GM23248 (cell line): ENCODE measurements at places on chromosomes 4 and X.

DNA sequence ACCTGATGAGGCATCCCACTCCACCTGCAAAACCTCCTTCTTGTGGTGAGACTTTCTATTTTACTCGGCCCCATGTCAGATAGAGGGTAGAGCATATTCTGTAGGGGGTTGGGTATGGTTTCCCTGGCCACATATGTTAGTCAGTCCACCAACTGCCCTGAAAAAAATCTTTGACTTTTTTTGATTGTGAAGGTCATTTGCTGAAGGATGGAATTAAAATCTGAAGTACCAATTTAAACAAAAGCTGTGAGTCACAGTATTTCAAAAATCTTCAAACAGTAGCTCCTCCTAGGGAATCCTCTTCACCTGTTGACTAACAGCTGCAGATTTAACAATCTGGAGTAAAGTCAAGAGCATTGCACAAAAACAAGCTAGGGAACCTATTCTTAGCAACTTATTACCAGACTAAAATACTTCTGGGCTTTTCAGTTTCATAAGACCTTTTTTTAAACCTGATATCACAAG lies 8.0 kb upstream of the CCDC110 start:
- no peak for DNase-seq

DNA sequence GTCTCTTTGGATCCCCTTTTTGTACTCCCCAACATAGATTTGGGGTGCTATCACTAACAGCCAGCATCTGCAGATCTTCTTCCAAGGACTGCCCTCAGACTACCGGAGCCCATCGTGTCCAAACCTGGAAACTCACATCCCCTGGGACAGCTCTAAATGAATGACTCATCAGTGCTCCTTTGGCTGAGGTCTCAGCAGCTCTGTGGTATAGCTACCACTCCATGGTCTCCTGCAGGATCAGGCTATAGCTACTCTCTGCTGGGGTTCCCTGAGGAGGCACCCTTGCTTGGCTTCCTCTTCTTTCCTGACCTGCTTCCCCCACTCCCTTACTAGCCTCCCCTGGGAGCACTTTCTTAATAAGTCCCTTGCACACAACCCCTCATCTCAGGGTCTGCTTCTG lies 97.5 kb upstream of the PRPS2 start:
- peak; percentile 1 for DNase-seq

DNA sequence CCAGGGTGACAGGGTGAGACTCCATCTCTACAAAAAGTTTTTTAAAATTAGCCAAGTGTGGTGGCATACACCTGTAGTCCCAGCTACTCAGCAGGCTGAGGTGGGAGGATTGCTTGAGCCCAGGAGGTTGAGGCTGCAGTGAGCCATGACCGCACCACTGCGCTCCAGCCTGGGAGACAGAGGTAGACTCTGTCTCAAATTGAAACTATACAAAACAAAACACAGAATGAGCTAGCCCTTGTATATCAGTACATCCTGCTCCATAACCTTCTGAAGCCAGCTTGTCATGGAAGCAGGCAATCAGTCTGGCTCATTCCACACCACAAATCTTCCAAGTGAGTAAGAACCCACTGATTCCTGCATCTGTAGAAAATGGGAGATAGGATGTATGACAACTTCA lies 49.0 kb downstream of the CD99L2 start:
- no peak for DNase-seq

GRCh38 chr4:1074077-1074476 lies 39.3 kb downstream of the RNF212 start:
- no peak for DNase-seq

DNA sequence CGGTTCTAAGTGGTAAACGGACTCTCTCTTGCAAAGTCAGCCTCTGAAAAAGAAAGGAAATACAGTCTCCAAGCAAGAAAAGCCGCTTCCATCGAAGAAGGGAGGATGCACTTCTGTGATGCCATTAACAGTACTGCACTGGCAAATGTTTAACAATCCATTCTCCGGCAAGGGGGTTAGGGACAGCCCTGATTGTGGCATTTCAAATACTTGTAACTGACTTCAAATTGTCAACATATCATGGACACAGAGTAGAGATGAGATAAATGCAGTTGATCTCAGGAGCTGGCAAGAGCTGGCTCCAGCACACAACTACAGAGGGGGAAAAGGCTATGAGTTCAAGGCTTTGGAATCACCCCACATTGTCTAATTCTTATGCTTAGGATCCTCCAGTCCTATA lies 146.8 kb downstream of the SLC7A11 start:
- DNase-seq, result no peak

DNA sequence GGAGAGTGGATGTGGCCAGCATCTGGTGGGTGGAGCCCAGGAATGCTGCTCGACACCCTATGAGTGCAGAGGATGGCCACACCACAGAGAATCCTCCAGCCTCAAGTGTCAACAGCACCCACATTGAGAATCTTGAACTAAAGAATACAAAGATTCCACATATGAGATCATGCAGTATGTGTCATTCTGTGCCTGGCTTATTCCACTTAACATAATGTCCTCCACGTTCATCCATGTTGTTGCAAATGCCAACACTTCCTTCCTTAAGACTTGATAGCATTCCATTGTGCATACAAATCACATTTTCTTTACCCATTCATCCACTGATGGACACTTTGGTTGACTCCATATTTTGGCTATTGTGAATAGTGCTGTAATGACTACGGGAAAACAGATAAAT lies 145.8 kb downstream of the PRKX start:
- DNase-seq, result peak; percentile 36

DNA sequence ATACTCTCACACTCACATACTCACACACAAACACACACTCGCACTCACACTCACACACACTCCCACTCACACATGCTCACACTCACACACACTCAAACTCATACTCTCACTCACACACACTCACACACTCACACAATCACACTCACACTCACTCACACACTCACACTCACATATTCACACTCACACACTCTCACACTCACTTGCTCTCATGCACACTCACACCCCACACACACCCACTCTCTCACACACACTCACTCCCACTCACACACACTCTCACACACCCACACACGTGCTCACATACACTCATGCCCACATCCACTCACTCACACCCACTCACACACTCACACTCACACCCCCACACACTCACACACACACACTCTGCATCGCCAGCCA lies 4.9 kb upstream of the ATP2B3 start:
- no peak for DNase-seq

DNA sequence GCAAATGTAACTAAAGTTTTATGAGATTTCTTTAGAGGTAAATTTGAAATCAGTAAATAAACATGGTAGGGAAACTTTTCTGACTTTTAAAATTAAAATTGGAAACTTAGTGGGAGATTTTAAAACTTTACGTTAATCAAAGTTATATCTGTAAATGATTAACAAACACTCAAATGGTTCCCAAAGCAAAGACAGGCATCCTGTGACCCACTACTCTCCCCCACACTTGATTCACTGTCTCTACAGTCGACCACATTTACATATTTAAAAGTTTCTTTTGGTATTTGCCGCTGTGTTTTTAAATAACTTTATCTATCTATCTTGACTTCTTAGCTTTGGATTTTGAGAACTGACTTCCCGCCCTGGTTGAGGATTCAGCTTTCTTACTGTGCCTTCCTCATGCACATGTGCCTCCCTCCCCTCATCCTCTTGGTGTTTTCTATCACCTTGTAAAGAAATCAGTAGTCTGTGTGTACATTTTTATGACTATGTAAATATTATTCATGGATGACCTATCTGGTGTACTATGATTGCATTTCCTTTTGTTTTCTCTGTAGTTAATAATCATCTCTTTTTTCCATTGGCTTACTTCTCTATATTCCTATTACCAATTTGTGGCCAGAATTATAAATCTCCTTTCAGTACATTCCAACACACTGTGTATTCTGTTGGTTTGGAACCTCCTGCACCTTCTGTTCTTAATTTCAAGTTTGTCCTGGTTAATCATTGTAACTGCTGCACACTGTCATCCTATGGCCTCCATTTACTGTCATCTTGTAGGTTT lies 72.6 kb downstream of the WWC2 start:
- peak; percentile 30 for DNase-seq

- no peak for DNase-seq
Observed at GRCh38 chr4:186861317-186861716, 137.7 kb upstream of the FAT1 start.

DNA sequence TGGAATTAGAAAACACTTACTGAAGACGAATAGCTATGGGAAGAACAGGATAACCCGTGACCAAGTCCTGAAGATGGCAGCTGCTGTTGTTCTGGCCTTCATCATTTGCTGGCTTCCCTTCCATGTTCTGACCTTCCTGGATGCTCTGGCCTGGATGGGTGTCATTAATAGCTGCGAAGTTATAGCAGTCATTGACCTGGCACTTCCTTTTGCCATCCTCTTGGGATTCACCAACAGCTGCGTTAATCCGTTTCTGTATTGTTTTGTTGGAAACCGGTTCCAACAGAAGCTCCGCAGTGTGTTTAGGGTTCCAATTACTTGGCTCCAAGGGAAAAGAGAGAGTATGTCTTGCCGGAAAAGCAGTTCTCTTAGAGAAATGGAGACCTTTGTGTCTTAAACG lies 2.4 kb downstream of the AGTR2 start:
- DNase-seq, result no peak

DNA sequence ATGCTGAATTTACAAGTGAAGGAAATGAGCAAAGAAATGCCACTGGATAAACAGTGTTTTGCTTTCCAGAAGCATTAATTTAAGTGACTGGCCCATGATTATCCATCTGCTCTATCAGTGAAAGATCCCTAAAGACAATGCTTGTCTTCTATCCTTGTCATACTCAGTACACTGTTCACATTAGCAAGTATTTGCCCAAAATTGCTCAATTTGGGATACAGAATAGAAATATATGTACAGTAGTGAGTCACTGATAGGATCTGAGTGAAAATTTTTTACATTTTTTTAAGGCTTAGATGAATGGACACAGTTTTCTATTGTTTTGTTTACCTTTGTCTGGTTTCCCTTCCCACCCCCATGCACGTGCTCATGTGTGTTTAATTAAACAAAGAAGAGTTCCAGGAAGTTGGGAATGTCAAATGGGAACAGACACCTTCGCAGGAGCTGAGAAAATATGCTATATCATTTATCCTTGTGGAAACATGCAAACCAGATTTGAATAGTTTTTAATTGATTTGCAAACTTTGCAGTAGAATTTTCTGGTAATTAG lies 656.3 kb downstream of the RPA4 start:
- peak; percentile 8 for DNase-seq

DNA sequence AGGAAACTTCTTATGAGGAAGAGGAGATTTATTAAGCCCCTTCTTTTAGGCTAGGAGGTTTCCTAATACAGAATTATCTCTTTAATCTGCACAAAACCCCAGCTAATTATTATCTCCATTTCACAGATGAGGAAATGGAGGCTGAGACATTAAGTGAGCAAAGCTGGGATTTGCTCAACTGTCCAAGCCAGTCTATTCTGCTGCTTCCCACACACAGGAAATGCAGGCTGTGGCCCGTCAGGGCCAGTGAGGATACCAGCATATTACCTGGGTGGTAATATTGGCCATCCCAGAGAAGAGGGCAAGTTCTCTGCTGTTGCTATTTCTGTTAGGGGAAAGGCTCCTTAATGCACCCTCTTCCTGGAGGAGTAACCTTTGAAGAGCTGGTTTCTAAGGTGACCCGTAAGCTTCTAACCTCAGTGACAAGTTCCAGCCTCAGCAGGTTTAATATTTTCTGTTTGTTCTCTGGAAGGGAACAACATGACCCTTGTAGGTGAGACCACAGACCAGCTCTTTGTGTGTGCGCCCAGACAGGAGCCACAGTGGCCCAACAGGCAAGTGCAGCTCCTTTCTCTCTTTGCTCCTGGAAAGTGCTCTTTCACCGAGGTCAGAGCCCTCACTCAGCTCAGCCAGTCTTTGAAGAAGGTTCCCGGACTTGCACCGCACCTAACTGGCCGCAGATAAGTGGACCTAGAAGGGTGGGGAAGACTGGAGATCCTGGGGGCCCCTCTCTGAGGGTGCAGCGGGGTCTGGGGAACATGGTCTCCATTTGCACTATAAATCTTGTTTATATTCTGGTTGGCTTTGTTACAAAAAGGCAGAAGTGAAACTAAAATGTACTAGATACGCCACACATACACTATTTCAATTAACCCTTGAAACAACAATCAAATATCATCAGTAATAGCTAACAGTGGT lies 35.5 kb downstream of the TBC1D9 start:
- DNase-seq, result no peak

- DNase-seq, result peak; percentile 15
Observed at GRCh38 chr4:154818230-154818629, 37.2 kb downstream of the RBM46 start.

DNA sequence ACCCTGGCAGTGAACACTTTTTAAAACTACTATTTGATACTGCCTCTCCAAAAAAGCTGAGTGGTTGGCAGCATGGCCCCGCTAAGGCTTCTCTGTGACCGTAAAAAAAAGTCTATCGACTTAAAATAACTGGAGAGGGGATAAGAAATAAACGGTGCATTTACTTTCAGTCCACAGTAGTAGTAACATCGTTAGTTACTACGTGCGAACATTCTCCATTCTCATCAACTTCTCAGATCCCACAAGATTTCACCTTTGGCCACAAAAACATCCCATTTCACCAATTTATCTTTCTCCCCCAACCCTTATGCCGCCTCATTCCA lies 524 bp upstream of the EXOSC9 start:
- DNase-seq, result no peak

DNA sequence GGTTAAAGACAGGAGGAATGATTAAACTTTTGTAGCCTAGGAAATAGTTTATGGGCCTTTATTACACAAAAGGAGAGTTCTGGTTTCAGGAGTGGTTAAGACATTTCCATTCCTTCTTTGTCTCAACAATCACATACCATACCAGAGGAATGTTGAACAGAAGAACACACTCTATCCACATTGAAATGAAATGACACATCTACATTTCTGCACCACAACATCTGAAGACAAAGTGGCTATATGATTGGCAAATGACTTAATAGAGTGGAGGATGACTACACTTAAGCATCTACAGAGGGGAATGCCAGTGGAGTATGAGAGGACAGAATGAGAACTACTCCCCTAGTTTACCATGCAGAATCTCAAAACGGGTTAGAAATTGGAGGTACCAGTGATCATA lies 8.0 kb downstream of the CYP2U1 start:
- peak; percentile 44 for DNase-seq

GRCh38 chrX:57640674-57641016 lies 39.4 kb downstream of the NLRP2B start:
- DNase-seq, result no peak

DNA sequence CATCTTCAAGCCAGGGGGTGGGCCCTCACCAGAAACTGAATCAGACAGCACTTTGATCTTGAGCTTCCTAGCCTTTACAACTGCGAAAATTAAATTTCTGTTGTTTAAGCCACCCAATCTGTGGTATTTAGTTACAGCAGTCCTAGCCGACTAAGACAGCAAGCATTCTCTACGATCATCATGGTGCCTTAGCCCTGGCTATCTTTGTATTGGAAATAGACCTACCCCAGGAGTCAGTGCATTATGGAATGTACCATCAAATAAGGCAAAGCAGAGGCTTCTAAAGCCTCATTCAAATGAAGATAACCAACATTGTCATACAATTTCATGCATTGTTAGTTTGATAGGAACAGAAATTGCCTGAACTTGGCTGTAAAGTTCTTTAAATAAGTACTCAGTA lies 75.0 kb downstream of the PARM1 start:
- no peak for DNase-seq
